ENCODE measurements at places on chromosomes 3 and 15.

- peak; percentile 69 for DNase-seq
Observed at GRCh38 chr3:177827511-177828207, 630.4 kb upstream of the TBL1XR1 start.

- DNase-seq, result no peak
Observed at GRCh38 chr3:4936982-4937614, 42.1 kb upstream of the BHLHE40 start.

GRCh38 chr3:186915806-186916796 lies 14.2 kb upstream of the ST6GAL1 start:
- no peak for DNase-seq

GRCh38 chr3:57752307-57752706 lies 3.8 kb upstream of the SLMAP start:
- peak; percentile 85 for DNase-seq

- DNase-seq, result no peak
Observed at GRCh38 chr3:138253609-138254008, 66.5 kb downstream of the ARMC8 start.

- peak; percentile 3 for DNase-seq
Observed at GRCh38 chr3:2303566-2303965, 204.9 kb downstream of the CNTN4 start.

- no peak for DNase-seq
Observed at GRCh38 chr3:41522612-41523011, 323.3 kb downstream of the CTNNB1 start.

DNA sequence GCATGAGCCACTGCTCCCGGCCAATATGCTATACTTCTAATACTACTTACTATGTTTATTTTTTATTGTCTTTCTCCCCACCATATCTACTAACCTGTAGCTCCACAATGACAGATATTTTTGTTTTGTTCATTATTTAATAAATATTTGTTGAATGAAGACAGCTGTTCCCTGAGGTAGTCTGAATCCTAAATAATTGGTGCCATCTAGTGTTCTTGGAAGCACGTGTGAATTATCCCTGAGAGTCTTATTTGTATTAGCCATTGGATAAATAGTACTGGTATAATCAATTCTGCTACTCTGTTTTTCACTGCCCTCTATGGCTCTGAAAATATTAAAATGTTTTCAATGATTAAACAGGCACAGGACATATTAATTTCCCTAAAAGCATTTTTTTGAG lies 5.6 kb upstream of the APPL1 start:
- DNase-seq, result no peak

GRCh38 chr3:122103821-122104514 lies 48.8 kb downstream of the CD86 start:
- DNase-seq, result no peak

DNA sequence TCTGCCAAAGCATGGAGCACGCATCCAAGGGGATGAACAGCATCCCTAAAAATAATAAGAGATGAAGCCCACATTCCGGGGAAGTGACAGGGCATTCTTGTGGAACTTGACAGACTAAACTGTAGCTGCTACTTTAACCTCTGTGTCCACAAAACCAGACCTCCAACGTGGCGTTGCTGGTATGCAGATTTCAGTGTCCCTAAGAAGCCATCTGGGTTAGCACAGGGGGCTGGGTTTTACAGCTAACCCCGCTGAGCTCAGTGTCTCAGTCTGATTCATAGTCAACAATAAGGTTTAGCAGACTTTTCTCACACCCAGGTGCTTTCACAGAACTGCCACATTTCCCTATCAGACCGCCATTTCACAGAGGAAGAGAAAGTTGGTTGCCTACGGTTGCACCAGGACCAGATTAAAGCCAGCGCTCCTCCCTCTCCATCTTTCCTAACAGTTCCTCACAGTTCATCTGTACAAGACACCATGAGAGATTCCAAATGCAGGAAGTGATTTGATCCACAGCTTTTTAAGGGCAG lies 61.6 kb upstream of the CTDSPL start:
- no peak for DNase-seq

- no peak for DNase-seq
Observed at GRCh38 chr15:64917211-64917610, 5.5 kb downstream of the ANKDD1A start.

DNA sequence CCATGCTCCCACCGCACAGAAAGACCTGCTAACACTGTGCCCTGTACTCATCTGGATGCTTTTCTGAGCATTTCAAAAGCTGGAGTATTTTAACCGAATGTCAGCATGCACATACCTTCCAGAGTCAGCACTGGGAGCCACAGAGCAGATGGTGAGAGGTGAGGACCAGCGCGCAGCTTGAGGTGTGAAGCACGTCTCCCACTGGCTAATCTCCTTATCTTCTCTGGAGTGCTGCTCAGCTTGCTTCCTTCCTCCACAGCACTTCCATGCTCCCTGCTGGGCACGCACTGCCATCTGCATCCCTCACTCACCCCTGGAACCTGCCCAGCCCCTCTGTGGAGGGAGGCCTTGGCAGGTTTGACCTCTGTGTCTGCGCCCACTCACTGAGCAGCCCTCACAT lies at the start of gene GNB5:
Gene GNB5 (minus strand): TSS at position 186 of the 400 bp plus-strand sequence. CDS start 6,716 bp downstream, outside the sequence.
- no peak for DNase-seq

DNA sequence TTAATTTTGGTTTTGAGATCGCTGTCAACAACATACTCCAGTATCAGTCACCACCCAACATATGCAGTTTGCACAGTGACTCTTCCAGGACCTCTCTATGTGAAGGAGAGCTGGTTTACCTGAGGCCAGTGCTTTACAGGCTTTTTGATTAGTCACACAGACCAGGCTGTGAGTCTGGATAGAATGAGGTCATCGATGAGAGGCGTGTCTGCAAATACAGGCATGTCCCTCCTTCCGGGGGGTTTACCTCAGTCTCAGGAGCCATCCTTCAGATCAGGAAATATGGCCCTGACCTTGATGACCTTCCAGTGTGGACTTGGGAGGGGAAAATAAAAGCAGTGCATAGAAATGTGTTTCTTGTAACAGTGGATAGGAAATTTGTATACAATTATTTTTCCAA lies 46.9 kb downstream of the KBTBD12 start:
- peak; percentile 83 for DNase-seq

DNA sequence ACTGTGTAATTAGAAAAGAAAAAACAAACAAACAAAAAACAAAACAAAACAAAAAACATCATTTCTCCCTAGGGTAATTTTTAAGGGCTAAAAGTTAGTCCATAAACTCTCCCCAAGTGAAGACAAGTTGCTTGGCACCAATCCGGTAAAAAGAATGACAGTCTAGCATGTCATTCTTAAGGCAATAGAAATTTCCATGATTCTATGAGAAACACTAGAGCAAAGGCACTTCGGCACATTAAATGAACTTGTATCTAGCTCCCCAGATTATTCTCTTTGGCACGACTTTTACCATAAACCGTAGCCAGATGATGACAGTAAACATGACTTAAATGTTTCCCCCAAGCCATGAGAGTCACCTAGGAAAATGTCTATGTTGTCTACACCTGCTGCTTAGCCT lies 10.1 kb downstream of the COL8A1 start:
- DNase-seq, result no peak

DNA sequence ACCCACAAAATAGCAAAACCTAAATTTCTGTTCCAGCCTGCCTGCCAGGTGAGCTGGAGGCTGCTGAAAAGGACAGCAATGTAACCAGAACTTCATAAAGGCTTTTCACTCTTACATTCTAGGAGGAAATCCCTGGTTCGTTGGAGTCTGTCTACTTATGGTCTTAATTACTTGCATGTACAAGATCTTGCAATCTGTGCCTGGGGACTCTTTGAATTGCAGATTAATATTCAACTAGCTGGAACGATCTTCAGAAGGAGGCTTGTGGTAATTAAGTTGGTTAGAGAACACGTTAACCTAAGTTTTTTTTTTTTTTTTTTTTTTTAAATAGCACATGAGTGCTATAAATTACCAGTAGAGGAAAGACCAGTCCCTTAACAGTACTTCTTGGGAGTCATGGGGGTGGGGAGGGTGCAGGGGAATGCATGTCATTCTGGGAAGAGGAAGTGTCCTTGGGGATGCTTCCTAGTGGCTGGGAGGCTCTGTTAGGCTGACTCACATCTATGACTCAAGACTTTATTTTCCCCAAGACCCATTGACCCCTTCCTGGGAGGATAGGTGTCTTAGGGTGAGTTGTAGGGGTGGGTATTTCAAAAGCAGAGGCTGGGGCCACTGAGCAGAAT lies 139.8 kb downstream of the RAB11A start:
- peak; percentile 79 for DNase-seq

DNA sequence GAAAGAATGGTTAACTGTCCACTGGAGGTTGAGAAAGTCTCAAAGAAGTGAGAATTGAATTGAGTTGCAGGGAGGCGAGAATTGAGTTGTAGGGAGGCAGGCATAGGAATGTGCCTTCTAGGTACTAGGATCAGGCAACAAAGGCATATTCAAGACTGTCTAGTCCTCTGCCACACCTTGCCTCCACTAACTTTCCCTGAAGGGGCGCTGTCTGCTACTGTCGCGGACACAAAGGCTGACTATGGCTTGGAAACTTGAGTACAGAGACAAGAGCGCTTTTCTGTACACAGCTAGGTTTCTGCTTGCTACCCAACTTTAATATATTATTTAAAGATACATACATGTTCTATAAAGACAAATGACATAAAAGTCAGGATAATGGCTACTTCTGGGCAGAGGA lies 10.4 kb upstream of the FBXL22 start:
- no peak for DNase-seq

Data from A172 (cell line).